ENCODE measurements at places on chromosomes 3 and 15.

DNA sequence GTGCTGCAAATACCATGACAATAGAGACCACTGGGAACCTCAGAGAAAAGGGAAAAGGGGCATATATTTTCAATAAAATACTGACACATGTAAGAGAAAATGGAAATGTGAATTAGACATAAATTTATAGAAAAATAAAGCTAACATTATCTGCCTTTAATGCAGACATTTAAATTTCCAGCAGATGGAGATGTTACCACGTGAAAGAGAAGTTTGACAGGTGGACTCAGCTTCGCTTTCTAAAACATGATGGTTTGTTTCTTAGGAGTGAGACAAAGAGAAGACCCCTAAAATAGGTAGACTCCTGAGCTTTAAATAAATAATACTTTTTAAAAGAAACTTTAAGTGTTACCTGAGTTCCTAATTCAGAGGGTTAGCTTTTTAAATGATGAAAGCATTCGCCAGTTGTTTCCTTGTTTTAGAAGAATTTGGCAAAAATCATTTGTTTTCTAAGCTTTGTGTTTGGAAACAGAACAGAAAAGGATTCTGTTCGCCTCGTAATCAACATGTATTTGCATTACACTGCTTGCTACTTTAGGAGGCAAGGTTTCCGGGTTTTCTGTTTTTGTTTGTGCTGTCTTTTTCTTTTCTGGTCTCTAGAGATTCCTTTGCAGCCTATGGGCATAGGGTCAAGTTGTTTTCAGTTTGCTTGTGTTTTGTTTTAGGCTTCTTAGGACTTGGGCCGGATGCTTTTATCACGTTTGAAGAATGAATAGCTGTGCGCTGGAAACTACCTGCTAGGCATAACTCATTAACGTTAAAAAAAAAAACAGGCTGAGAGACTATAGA lies 271.4 kb downstream of the THSD4 start:
- DNase-seq, result no peak

GRCh38 chr3:1164101-1164500 lies 71.3 kb downstream of the CNTN6 start:
- no peak for DNase-seq

DNA sequence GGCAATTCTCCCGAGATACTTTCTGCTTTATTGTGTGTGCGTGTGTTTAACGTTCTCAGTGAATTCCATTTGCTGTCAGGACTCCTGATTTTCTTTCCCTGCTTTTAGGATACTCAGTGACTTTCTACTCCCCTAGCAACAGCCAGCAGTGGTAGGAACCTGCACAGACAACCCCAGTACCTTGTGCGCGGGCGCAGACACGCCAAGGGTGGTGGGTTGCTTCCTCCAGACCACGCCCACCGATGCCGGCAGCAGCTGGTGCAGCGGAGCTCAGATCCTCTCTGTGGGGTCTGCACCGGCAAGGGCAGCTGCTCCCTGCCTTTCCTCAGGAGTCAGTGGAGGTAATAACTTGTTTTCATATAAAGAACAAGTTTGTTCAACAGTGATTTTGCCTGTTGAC lies 225.1 kb upstream of the NDN start:
- DNase-seq, result peak; percentile 78

- DNase-seq, result no peak
Measured at GRCh38 chr3:178856804-178857203, 214.8 kb downstream of the ZMAT3 start.

GRCh38 chr15:82977076-82977475 lies 8.9 kb upstream of the RAMAC start:
- no peak for DNase-seq

GRCh38 chr3:160129459-160130061 lies 95.7 kb upstream of the C3orf80 start:
- no peak for DNase-seq

DNA sequence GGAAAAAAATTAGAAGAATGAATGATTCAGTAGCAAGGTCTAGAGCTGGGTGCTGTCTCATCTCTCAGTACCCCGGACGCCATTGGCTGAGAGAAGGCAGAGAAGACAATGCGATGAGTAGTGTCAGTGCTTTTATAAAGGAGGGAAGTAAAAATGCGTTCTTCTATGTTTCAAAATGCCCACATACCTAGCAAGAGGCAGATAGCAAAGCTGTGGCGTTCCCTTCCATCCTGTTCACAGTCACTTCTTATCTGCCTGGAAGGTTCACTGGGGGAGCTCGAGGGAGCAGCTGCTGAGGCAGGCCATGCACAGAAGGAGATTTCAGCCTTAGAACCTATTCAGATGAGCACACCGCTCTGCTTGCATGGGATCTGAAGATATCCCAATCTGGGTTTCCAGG lies 234.0 kb downstream of the RPLP1 start:
- no peak for DNase-seq

DNA sequence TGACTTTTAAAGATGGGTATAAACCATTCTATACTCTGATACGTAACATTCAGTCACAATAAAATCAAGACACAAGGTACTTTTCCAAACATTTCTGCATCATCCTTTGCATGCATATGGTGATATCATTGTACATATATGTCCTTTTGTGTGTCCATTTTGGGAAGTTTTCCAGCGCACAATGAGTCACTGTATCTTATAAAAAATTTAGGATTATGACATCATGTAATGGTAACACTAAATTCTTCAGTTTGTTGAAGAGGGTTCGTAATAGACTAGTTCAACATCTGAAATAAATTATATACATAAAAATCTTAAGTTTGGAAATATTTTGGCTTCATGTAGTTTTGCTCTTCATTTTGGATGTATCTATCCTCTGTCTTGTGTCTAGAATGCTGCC lies 480.9 kb downstream of the ROBO1 start:
- no peak for DNase-seq

GRCh38 chr3:186167646-186168395 lies 58.9 kb upstream of the ETV5 start:
- DNase-seq, result no peak

- no peak for DNase-seq
Measured at GRCh38 chr3:114659109-114660061, 365.6 kb downstream of the TIGIT start.

DNA sequence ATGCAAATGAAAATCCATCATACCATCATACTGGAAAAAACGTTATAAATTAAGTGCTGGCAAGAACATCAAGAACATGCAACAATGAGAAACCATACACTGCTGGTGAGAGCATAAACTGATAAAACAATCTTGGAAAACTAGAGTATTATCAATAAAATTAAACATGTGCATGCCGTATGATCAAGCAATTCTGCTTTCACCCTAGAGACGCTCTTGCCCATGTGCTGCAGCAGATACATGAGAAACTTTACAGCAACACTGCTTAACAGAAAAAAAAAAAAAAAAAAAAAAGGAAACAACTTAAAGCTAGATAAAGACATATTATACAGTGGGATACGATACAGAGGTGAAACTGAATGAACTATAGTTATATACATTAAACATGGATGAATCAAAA lies 21.8 kb downstream of the SPG11 start:
- DNase-seq, result no peak

- peak; percentile 28 for DNase-seq
Measured at GRCh38 chr3:139548801-139549200, 9.3 kb upstream of the RBP1 start.

GRCh38 chr3:169054471-169054870 lies 609.0 kb downstream of the MECOM start:
- no peak for DNase-seq

DNA sequence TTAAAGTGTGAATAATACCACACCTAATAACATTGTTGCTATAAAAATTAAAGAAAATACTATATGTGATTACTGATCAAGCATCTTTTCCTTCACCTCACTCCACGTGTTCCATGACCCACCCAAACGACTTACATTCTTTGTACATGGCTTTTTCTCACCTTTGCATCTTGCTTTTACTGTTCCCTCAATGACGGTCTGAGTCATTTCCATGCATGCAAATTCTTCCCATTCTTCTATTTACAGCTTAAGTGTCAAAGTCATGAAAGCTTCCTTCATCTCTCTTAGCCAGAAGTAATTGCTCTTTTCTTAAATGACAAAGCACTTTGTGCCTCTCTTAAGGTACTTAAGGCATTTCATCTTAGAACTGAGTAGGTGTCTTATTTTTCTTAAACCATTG lies 64.0 kb downstream of the GREM1 start:
- no peak for DNase-seq

- DNase-seq, result no peak
Measured at GRCh38 chr15:43922021-43922420, 95.2 kb downstream of the WDR76 start.

GRCh38 chr3:55327131-55327920 lies 159.8 kb downstream of the WNT5A start:
- DNase-seq, result no peak

DNA sequence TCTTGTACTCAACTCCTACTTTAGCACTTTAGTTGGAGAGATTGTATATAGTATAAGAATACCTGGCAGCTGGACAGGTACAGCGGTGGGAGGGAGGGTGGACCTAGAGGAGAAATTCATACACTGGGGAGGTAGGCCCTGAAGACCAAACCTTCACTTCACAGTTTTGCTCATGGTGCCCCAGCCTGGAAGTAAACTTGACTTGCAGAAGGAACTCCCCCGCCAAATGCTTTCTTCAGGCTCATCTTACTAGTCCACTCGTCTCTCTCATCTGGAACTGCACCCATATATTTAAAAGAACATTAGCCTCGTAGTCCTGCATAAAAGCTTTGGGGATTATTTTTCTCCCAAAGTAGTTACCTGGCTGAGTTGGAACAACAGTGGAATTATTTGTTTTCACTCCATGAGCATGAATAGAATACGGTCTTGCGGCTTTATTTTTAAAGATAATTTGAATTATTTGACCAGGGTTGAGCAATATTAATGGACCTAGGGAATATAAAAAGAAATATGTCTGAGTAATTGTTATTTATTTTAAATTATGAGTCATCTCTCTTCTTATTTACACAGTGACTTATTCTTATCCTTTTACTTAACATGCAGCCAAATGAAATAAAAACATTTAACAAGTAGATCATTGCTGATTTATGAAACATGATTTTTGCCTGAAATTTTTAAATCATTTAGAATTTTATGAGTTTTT lies 25.5 kb upstream of the CP start:
- DNase-seq, result no peak

GRCh38 chr3:53169045-53169831 lies 8.2 kb downstream of the PRKCD start:
- peak; percentile 70 for DNase-seq

DNA sequence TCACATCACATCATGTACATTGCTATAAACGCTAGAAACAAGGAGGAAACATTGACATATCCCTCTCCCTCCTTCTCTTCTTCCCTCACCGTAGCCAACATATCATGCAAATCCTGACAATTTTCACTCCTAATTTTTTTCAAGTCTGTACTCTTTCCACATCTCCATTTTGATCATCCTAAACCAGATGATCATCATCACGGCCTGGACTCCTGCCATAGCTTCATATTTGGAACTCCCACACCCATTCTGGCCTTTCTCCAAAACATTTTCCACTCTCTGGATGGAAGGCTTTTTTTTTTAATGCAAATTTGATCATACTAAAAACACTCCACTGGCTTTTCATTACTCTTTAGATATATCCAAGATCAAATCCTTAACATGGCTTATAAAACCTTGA lies 248.0 kb upstream of the CNTN3 start:
- no peak for DNase-seq

Data from ecto neural progenitor cell (in vitro differentiated cells).